ENCODE measurements at places on chromosomes 13 and 19.
A peak's percentile ranks its signal among the peaks of the same experiment; 100 is the strongest.

GRCh38 chr13:24505256-24505655, 7.3 kb downstream of the PARP4 start:
- no peak for DNase-seq

DNA sequence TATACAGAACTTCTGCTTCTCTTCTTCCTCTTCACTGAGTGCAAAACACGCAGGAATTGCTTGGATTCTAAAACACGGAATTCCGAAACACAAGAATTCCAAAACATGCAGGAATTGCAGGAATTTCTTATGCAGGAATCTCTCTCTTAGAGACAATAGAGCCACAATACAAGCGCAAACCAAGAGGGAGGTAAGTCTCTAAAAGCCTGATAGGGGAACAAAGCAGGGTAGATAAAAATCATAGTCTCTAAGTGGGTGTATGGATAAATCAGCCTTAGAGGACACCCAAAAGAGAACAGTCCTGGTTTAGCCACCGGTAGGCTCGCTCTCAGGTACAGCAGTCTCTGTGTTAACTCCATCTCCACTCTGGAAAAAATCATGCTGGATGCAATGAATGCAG, 112.9 kb downstream of the LHFPL6 start:
- no peak for DNase-seq

- DNase-seq, result no peak
Observed at GRCh38 chr13:109182777-109183465, 553.5 kb downstream of the MYO16 start.

GRCh38 chr13:94318418-94318817, 161.1 kb downstream of the DCT start:
- no peak for DNase-seq

DNA sequence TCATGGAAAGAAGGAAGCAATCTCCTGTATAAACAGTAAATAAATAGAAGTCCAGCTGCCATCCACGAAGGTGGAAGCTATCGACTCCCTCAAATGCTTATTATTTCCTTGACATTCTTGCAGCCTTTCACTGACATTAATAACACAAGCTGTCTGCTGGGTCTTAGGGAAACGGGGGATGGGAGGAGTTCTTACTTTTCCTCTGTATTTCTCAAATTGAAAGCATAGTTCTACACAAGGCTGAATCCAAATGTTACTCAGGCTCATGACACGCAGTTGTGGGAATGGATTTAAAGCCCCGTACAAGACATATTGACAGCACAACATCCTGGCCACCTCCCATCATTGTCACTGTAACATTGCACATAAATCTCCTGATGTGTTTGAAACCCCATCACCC, 4.0 kb downstream of the SERPINE3 start:
- DNase-seq, result no peak

GRCh38 chr13:95391362-95391761, 90.1 kb upstream of the ABCC4 start:
- DNase-seq, result no peak

- DNase-seq, result no peak
Observed at GRCh38 chr19:13873834-13874515, 3.0 kb upstream of the NANOS3 start.

DNA sequence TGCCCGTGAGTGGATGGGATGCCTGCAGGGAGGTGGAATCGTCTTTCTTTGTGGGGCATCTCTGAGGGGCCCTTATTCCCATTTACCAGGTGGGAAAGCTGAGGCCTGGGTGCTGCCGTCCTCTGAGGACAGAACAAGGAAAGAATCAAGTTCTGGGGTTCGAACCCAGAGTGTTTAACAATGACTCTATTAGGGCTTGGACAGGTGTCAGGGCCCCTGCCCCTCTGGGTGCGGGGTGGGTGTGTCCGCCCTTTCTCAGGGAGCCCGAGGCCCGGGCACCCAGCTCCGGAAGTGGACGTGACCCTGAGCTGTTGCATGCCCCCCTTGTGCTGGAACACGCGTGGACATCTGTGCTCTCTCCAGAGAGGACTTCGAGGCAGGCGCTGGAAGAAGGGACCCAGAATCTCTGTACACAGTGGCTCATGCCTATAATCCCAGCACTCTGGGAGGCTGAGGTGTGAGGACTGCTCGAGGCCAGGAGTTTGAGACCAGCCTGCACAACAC, 10.8 kb downstream of the NDUFA11 start:
- no peak for DNase-seq

- no peak for DNase-seq
Observed at GRCh38 chr13:73715114-73715910, 418.9 kb downstream of the KLF12 start.

GRCh38 chr13:84570831-84571230, 688.6 kb upstream of the SLITRK1 start:
- no peak for DNase-seq

DNA sequence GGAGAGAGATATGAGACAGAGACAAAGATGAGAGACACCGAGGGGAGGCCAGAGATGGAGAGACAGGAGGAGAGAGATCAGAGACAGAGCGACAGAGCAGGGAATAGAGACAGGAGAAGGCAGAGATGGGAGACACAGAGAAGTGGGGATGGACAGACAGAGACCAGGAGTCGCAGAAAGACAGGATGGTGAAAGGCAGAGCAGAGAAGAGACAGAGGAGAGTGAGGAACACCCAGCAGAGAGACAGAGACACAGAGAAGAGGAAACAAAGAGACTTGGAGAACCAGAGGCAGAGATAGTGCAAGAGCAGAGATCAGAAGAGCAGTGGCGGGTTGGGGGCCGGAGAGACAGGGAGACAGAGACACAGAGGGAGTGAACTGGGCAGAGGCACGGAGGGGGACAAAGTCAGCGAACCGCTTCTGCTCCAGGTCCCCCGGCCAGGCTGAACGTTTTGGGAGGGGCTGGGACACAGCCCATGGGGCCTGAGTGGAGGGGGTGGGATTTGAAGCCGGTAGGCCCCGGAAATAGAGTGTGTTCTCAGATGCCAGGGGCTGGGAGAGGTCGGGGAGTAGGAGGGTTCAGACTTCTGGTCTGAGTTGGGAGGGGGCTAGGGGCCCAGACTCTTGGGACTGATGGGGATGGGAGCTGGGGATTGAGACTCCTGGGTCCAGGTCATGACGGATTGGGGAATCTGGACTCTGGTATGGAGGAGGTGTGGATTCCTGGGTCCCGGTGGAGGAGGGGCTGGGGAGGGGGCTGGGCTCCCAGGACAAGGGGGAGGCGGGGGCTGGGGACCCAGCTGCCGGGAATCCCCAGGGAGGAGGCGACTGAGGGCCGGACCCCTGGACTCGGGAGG, 654 bp downstream of the ZNF579 start:
- no peak for DNase-seq

GRCh38 chr19:570251-570686, 2.1 kb upstream of the BSG start:
- no peak for DNase-seq

DNA sequence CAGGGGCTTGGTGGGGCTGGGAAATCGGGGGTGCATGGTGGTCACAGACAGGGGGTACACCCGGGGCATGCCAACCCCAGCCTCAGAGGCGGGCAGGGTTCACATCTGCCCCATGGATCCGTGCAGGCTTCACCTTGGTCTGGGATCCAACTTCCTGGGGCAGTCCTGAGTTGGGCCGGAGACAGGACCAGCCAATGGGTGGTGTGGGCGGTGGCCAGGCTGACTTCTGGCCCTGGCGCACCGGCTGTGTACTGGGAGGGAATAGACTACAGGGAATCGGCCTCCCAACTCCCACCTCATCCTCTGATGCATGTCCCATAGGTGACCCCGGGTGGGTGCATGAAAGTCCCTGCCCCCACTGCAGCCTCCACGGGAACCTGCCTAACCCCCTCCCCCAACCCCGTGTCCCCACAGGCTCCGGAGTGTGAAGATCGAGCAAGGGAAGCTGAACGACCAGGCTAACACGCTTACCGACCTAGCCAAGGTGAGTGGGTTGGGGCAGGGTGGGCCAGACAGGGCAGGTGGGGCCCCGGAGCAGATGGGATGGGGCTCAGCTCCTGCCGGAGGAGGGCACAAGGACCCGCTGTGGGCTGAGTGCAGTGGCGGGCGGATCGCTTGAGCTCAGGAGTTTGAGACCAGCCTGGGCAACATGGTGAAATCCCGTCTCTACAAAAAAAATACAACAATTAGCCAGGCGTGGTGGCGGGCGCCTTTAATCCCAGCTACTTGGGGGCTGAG, 14.7 kb upstream of the ARRDC2 start:
- DNase-seq, result no peak

DNA sequence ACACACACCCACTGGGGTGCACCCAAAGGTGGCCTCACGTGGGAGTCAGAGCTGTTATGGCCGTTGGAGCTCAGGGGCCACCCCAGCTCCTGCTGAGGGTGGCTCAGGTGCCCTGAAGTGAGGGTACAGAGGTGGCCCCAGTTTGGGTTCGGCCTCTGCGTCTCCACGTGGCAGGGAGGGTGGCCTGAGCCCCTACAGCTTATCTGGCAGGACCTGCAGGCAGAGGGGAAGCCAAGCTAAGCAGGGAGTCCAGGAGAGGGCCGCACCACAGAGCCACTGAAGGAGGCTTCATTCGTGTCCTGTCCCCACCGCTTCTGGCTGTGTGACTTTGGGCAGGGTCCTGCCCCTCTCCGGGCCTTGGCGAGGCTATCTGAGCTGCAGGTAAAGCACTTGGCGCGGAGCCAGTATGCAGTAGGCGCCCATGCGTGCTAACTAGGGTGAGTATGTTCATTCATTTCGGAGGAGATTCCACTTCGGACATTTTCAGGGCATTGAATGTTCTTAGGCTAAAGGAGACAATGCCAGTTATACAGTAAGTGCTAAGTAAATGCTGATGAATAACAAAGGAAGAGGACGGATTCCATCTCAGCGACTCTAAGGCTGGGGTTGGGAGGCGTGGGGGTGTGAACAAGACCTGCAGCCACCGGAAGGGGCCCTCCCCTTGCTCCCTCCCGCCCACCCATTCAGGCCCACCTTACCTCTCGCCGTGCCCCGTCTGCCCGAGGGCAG, 4.9 kb downstream of the REX1BD start:
- no peak for DNase-seq

GRCh38 chr13:33052506-33053280, 36.5 kb downstream of the KL start:
- DNase-seq, result peak; percentile 64

GRCh38 chr13:60690604-60691003, 293.6 kb downstream of the TDRD3 start:
- DNase-seq, result no peak

DNA sequence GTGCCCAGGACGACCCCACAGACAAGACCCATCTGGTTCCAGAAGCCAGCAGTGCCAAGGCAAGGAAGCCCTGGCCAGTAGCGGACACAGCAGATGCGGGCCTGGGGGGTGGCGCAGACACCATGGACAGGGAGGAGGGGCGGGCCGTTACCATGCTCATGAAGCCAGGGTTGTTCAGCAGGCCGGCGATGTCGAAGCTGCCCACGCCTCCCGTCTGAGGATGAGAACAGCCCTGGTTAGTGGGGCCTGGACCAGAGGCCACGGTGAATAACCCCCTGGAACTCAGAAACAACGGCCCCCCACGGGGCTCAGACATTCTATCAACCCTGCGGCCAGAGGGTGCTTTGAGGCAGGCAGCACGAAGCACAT, 21.5 kb upstream of the SLC39A3 start:
- DNase-seq, result no peak

DNA sequence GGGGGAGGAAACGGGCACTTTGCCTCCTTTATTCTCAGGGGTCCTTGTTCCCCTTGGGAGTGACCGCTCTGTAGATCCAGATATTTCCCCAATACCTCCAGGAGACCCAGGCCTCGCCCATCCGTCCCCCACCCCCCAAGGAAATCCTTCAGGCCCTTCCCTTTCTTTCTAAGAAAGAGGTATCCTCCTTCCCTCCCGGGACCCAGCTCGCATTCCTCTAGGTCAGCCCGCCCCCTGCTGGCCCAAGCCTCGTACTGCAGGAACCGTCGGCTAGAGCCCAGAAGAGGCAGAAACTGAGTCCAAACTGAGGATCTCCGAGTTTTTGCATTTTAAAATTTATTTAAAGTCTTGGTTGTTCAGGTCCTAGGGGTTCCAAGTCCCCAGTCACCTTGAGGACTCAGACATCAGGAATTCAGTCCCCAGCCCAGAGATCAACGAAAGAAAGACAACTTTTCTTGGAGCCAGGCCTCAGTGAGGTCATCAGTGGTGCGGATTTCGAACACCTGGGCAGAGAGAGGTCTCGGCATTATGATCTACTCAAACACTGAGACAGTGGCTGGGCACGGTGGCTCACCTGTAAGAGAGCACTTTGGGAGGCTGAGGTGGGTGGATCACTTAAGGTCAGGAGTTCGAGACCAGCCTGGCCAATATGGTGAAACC, 7.5 kb upstream of the LRFN1 start:
- DNase-seq, result no peak

GRCh38 chr13:49620170-49620621, 8.1 kb upstream of the ARL11 start:
- no peak for DNase-seq

GRCh38 chr13:75079226-75079625, 402.7 kb downstream of the TBC1D4 start:
- DNase-seq, result peak; percentile 11

- no peak for DNase-seq
Observed at GRCh38 chr13:107736731-107737130, 478.6 kb downstream of the LIG4 start.

DNA sequence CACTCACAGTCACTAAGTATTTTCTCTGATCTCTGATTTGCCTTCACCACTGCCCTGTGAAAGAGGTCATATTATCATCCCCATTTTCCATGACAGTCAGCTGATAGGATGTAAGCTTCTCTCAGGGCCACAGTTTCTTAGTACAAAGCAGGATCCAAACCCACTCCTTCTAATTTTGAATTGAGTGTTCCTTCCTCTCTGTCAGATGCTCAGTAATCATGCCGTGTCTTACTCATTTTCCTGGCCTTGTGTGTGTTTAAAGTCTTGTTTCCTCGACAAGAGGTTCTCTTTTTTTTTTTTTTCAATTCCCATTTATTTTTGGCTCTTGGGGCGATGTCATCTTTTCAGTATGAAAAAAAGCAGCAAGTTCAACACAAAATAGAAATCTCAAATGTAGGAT, 72.3 kb downstream of the NAA16 start:
- DNase-seq, result no peak

- DNase-seq, result no peak
Observed at GRCh38 chr13:50915565-50915964, 6.0 kb downstream of the RNASEH2B start.

DNA sequence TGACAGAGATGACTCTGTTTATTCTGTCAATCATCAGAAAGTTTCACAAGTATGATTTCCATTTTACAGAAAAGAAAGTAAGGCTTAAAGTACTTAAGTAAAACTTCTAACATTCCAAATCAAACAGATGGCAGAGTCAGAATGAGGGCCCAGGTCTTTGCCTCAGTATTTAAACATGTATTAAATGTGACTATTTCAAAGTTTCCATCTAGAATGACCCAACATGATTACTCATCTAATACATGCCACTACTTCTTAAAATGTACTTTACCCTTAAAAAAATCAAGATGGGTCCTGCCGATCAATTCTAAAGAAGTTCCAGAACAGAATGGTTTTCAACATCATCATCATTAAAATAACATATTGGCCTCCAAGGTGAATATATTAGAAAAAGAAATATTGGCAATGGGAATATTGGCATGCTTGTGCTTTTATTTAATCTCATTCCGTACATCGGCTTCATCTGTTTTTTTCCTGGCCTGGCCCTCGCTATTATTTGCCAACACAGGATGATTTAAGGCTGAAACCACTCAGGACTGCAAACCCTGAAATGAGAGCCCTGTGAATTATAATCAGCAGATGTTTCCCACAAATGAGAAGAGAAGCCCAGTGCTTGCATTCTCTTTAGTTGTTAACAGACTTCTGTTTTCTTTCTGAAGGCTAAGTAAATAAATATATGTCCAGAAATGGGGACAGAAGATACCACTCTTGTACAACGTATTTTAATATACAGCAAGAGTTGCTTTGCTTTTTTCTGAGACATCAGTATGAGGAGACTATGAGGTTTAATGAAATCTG, 340.0 kb downstream of the DNAJC15 start:
- DNase-seq, result no peak

Data from GM04503 (cell line).